ENCODE measurements at places on chromosomes 4 and X. TPM values are rescaled to one million over a fixed set of nuclear protein-coding genes. Genes with fewer than 3 reads are reported as not detected.

ADH4 gene
- not detected for total RNA-seq

COMMD8 gene
- total RNA-seq, result 20.9 TPM

CTAG1A gene
- total RNA-seq, result not detected

SMARCA1 gene
- 78.5 TPM for total RNA-seq

CYTL1 gene
- 41.5 TPM for total RNA-seq

P2RY4 gene
- not detected for total RNA-seq

CXCL3 gene
- 0.26 TPM for total RNA-seq

KANTR gene
- 7.0 TPM for total RNA-seq

SLC10A3 gene
- 15.9 TPM for total RNA-seq

PPARGC1A gene
- total RNA-seq, result 1.5 TPM

TMEM154 gene
- 0.26 TPM for total RNA-seq

XKRX gene
- under 0.01 TPM for total RNA-seq

JAKMIP1 gene
- total RNA-seq, result not detected

SSX4B gene
- not detected for total RNA-seq

TMSB15C gene
- 1.6 TPM for total RNA-seq

ETDB gene
- total RNA-seq, result not detected

All from aortic smooth muscle cell (primary cell).